Renal cortex interstitium (tissue), 15 donors: ENCODE measurements at places on chromosomes 2 and 18.

- no peak for DNase-seq
These were observed 45.3 kb downstream of the RTTN start for GRCh38 chr18:70160073-70160678.

- no peak for DNase-seq
These were observed 203.8 kb downstream of the TNS1 start for GRCh38 chr2:217798743-217799562.

DNA sequence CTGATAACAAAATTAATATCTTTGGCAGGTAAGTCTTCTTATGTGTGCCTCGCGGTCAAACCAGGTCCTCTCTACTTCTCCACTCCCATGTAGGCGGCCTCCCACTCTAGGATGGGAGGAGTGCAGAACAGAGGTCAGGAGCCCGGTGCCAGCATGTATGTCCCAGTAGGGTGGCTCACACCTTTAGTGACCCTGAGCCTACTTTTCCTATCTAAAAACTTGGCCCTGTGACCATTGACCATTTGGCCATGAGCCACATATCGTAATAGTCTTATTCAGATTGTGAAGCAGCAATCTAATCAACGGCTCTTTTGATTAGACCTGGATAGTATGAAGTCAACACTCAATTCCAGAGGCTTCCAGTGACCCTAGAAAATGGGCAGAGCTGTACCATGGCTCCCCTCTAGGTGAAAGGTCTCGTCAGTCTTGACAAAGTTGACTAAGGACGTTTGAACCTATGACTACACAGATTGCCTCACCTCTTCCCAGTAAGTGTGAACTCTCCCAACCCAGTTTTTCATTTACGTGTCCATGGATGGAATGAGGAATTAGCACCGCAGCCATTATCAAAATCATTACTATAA is 17.1 kb upstream of the FABP1 start:
- DNase-seq: no peak

DNA sequence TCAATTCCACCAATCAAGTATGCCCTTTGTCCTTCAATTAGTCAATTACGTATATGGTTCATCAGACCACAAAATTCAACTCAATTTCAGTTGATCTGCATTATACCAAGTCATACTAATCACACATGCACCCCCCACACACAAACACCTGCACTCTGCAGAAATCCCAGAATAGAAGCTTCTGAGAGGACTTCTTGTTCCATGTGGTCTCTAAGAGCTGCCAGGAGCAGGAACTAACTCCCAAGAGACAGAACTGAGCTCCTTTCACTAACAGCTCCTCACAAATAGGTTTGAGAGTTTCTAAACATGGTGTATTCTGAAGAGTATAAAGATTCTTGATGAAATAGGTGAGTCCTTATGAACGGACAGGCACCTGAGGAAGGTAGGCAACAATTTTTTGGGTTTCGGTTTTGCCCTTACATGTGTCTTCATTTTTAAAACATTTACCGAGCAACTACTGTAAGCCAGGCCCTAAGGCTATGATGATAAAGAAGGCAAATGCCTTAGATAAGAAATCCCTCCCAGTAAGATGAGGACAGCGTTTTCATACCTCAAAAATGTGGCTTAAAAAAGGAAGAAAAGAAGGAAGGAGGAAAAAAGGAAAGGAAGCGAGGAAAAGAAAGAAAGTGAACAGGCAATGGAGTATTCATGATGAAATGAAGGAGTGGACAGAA is 183.1 kb downstream of the PID1 start:
- no peak for DNase-seq

GRCh38 chr2:71658771-71659170 is 205.4 kb downstream of the DYSF start:
- DNase-seq: no peak

GRCh38 chr2:40363631-40364030 is 88.3 kb downstream of the SLC8A1 start:
- no peak for DNase-seq
